ENCODE measurements at places on chromosomes 7 and 10.

- no peak for DNase-seq
Measured at GRCh38 chr10:26858707-26859034, 2.1 kb downstream of the ABI1 start.

- DNase-seq = no peak
Measured at GRCh38 chr10:34469446-34469845, 345.6 kb downstream of the PARD3 start.

DNA sequence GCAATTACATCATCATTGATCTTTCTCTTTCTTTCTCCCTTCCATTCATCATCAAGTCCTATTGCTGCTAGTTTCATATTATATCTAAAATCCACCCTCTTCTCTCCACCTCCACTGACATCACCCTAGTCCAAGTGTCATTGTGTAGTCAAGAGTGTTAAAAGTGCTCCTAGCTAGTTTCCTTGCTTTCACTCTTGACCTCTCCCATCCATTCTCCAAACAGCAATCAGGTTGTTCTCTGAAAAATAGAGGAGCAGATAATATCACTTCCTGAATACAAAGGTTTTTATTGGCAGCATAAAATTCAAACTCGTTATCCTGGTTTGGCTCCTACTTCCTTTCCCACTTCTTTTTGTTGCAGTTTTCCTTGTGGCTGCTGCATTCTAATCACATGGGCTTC lies 61.6 kb upstream of the PHF14 start:
- no peak for DNase-seq

DNA sequence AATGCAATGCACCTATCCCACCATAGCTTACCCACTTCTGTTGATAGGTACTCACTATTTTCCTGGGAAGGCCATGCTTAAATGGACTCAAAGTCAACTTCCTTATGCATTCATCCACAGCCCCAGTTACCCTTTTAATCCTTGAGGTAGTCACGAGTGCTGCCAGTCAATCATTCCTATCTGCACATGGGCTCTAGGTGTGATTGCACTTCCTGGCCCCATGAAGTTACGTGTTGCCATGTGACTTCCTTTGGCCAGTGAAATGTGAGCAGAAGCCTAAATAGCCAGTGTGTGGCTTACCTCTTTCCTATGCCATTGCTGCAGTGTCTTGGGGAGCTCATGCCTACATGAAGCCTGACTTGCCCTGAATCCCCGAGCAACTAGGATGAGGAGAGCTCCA lies 23.5 kb upstream of the EIF5AL1 start:
- no peak for DNase-seq

DNA sequence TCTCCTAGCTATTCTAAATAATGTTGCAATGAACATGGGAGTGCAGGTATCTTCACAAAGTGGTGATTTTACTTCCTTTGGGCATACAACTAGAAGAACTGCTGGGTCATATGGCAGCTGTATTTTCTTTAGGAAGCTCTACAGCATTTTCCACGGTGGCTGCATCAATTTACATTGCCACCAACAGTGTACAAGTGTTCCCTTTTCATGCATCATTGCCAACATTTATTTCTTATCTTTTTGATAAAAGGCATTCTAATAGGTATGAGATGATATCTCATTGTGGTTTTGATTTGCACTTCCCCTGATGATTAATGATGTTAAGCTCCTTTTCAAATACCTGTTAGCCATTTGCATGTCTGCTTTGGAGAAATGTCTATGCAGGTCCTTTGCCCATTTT lies 52.6 kb downstream of the NT5C2 start:
- DNase-seq = no peak

DNA sequence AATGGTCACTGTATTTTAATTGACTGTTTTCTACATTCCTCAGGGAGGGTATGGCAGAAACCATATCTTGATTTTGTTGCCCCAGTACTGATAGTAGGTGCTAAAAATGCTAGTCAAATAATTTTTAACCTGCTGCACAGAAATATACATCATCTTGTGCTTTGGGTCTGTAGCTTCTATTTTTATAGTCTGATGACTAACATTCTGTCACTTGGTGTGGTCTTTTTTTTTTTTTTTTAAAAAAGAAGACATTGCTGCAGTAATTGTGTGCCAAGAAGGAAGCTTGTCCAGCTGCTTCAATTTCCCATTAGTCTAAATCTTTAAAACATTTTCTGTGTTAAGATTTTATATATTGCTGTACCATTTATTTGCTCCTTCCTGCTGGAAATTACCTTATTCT lies 83.6 kb downstream of the ICA1 start:
- no peak for DNase-seq

DNA sequence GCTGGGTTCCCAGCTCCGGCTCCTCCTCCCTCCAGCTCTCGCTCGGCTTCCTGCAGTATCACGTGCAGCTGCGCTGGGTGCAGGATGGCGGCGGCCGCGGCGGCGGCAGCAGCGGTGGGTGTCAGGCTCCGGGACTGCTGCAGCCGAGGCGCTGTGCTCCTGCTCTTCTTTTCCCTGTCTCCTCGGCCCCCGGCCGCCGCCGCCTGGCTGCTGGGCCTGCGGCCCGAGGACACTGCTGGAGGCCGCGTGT lies at the start of gene CNNM1:
TSS of gene CNNM1 (plus strand) at position 53 of the 250 bp plus-strand sequence. CDS start at position 85, 32 bp downstream.
- no peak for DNase-seq

- DNase-seq = no peak
Measured at GRCh38 chr10:13686331-13686752, 99.6 kb downstream of the PRPF18 start.

- no peak for DNase-seq
Measured at GRCh38 chr7:109745677-109746410, 1176.2 kb downstream of the DNAJB9 start.

- no peak for DNase-seq
Measured at GRCh38 chr7:29326864-29327263, 132.3 kb downstream of the CHN2 start.

DNA sequence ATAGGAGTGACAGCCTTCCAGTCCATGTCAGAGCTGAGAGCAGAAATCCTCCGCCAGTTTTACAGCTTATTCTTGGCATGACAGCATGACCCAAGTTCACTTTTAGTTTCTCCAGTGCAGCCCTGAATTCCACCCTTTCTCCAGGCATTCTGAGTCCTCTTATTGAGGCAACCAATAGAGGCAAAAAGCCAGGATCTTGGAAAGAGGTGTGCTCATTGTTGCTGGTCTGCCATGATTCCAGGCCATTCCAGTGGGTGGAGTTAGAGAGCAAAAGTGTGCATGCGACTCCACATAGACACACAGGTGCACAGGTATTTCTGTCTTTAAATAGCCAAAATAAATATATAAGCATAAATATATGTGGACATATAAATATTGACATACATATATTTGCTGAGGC lies 224.7 kb upstream of the ADARB2 start:
- DNase-seq = no peak

GRCh38 chr10:102595293-102595692 lies 49.0 kb upstream of the TRIM8 start:
- no peak for DNase-seq

DNA sequence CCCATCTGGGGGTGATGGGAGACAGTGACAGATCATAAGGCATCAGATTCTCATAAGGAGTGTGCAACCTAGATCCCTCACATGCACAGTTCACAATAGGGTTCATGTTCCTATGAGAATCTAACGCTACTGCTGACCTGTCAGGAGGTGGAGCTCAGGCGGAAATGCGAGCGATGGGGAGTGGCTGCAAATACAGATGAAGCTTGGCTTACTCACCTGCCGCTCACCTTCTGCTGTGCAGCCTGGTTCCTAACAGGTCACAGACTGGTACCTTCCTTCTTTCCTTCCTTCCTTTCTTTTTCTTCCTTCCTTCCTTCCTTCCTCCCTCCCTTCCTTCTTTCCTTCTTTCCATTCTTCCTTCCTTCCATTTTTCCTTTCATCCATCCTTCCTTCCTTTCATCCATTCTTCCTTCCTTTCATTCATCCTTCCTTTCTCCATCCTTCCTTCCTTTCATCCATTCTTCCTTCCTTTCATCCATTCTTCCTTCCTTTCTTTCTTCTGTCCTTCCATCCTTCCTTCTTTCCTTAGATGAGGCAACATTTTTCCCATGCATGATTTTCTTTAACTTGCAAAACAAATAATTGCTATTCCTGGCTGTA lies 370.0 kb upstream of the AUTS2 start:
- no peak for DNase-seq

- DNase-seq = no peak
Measured at GRCh38 chr7:69217516-69218350, 380.5 kb upstream of the AUTS2 start.

DNA sequence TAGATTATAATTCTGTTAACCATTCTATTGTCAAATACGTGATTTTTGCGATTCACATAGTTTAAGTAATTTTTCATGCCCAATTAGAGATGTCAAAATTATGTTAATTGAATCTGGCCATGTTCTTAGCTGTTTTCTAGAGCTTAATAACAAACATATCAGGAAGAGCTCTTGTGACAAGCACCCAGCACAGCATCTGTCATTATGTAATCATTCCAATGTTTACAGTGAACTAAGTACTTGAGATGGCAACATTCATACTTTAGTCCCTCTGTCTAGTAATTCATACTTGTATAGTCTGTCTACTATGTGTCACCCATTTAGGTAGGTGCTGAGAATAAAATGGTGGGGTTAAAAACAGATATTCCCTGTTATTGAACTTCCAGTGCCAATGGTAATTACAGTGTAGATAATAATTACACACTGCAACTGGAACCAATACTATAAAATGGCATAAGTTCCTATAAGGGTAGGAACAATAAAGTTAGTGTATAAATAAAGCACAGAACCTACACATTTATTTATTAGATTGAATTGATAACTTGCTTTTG lies 55.2 kb downstream of the ZEB1 start:
- no peak for DNase-seq

- DNase-seq = no peak
Measured at GRCh38 chr7:114354306-114354705, 60.3 kb upstream of the FOXP2 start.

DNA sequence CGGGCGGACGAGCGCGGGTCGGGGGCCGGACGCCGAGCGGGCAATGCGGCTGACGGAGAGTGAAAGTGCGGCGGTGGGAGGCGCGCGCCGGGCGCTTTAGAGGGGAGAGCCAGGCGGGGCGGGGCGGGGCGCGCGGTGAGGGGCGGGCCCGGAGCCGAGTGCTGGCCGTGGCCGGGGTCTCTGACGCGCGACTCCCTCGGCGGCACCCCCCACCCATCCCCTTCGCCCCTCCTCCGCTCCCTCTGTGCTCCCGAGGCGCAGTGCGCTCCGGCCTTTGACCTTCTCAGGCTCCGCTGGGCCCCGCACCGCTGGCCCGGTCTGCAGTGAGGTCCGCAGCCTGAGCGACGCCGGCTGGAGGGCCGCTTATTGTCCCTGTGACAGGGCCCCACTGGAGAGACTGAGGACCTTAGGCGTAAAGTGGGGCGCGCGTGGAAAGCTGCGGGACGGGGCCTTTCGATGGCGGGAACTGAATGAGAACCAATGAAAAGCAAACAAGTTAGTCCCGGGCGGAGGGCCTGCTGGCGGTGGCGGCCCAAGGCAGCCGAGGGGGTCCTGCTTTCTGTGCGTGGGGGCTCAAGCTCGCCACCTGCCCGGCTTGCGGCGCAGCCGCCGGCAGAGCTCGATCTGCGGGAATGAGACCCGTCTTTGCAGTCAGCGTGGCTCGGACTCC lies at the start of gene CXCL12:
TSS of gene CXCL12 (minus strand) at position 72 of the 670 bp plus-strand sequence. CDS start 92 bp downstream, outside the sequence.
- DNase-seq = no peak

DNA sequence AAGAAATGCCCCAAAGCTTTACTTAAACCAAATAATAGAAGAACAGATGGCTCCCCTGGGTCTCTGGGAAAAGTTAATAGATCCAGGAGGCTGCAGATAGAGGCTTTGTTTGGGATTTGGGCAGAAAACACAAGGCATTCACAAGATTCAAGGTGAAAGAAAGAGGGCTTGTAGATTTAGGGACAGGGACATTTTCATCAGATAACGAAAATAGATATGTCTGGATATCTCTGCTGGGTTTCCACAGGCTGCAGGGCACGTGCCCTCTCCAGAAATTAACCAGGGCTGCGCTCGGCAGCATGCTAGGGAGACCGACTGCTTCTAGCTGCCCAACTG lies 14.9 kb downstream of the CARD11 start:
- DNase-seq = no peak

DNA sequence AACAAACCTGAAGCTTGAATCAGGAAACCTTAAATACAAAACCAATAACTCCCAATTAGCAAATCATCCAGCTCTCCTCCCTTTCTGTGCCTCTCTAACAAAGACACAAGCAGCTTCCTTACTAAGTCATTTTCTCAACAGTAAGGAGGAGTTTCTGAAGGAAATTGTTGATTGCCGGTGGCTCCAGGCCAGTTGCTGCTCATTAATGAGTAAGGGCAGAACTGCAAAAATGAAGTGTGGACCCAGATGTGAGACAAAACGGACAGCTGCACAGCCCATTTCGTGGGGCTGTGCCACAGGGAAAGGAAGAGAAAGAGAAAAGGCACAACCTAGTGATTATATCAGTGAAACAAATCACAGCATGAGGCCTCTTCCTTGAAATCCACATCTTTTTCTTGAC lies 42.8 kb upstream of the RHOBTB1 start:
- no peak for DNase-seq

DNA sequence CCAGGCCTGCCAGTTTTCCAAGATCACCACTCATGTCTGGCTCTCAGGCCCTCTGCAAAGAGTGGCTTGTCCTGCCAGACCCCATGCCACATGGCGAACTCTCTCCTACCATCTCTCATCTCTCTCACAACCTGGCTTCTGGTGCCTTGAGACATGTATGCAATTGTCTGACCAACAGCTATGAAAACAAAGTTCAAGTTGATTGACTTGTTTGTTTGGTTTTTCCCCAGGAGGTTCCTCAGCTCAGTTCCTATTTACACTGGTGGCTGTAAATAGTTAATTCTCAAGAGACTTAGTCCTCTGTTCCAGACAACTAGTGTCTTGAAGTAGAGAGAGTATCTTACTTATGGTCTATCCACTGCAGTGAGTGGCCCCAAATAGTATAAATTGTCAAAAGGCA lies 131.8 kb downstream of the SNX10 start:
- DNase-seq = no peak

- DNase-seq = no peak
Measured at GRCh38 chr7:132972745-132973144, 109.1 kb downstream of the CHCHD3 start.

DNA sequence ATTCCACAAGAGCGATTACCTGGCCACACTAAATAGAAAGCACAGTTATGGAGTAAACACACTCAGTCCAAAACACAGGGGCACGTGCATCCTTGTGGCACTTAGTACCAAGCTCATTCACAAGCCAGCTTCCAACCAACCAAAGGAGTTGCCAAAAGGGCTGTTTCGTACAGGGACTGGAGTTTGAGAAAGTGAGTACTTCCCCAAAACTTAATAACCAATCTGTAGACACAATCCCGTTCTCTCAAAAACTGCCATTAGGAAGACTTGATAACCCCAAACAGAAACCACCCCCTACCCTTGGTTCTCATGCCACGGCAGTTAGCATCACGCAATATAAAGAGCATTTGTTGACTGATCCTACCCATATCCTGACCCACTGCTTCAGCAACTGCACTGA lies 166.2 kb upstream of the ASAH2 start:
- DNase-seq = no peak

- DNase-seq = no peak
Measured at GRCh38 chr7:153190452-153190851, 430.9 kb downstream of the ACTR3B start.

Measured in activated CD4-positive, CD25-positive, alpha-beta regulatory T cell (primary cell).